ENCODE measurements at places on chromosomes 7 and 10.

GRCh38 chr10:121405953-121406352, 192.3 kb downstream of the FGFR2 start:
- no peak for DNase-seq

- DNase-seq = no peak
Observed at GRCh38 chr7:55178863-55179773, 160.3 kb downstream of the EGFR start.

DNA sequence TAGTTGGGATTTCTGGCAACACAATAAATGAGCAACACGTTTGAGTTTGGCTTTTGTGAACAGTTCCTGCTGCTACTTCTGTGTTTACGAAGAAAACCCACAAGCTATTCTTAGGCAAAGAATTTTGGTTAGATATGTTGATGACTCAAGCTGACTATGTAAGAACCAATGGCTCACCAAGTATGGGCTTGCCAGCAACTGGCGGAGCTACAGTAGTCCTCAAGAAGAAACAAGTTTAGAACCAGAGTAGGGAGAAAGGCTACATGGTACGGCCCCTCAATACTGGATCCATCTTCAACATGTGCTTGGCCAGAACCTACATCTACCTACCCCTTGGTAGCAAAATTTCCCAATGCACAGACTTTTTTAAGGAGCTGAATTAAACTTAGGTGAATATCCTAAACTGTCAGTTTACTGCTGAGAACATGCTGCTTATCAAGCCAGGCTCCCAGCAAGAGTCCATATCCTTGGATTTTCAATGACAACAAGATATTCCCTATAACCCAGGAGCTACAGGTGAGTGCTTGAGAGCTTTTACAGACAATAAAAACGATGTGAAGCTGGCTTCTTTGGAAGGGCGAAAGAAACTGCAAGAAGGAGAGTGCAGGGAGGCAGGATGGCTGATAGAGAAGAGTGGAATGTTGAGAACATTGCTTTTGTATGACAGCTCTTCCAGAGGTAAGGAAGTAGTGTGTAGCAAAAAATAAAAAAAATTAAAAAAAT, 74.3 kb upstream of the ASAH2 start:
- no peak for DNase-seq

GRCh38 chr10:22564060-22564459, 150.3 kb downstream of the PIP4K2A start:
- DNase-seq = no peak

GRCh38 chr7:30411897-30412296, 66.7 kb downstream of the NOD1 start:
- no peak for DNase-seq

GRCh38 chr7:75969182-75969581, 25.2 kb downstream of the TMEM120A start:
- no peak for DNase-seq

DNA sequence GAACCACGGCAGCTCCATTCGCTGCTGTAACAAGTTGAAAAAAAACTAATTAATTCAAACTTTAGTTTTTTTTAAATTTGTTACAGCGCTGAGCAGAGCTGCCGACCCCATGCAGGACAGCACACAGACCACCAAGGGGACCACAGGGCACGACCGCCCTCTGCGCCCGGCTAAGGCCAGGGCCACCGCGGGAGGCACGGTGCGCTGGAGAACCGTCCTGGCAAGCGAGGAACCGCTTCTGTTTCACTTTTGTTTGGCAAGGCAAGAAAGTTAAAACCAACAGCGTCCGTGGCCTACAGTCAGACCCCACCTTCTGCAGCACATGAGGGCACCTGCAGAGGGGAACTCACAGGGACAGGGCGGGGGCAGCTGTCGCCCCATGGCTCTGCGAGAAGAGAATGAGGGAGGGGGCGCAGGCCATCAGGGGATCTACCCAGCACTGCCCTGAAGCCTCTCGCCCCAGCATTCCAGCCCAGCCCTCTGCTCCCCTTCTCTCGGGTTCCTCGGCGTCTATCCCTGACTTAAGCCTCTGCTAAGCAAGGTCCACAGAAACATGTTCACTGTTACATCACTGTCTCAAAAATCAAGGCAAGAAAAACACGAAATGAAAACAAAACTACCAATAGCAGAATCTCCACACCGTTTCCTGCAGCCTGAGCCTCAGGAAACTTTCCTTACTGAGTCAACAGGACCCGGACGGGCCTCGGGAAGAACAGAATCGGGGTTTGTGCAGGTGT, 204.4 kb downstream of the DIP2C start:
- no peak for DNase-seq

- no peak for DNase-seq
Observed at GRCh38 chr10:120614680-120615079, 157.7 kb downstream of the PLPP4 start.

DNA sequence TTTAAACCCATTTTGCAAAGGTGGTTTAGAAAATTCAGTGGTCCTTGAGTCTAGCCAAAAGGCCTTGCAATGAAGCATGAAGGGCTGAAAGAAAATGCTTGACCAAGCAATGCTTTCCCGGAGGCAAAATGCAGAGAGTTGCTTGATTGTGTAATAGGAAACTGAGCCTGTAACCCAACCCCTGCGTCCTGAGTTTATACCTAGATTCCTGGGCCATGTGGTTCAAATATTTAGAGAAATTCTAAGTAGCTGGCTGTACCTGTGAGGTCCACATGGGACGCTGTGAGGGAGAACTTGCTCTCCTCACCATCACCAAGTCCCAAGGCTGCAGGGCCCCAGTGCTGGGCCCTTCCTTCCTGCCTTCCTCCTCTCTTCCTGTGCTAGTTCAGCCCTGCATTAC, 45.7 kb downstream of the CXCL12 start:
- DNase-seq = no peak

DNA sequence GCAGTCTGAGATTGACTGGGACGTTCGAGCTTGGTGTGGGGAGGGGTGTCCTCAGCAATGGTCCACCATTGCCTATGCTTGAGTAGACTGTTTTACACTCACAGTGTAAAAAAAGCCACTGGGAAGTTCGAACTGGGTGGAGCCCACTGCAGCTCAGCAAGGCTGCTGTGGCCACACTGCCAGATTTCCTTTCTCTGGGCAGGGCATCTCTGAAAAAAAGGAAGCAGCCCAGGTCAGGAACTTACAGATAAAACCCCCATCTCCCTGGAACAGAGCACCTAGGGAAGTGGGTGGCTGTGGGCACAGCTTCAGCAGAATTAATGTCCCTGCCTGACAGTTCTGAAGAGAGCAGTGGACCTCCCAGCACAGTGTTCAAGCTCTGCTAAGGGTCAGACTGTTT, 80.3 kb downstream of the BICC1 start:
- DNase-seq = no peak

- no peak for DNase-seq
Observed at GRCh38 chr10:127003032-127003685, 97.9 kb downstream of the DOCK1 start.

DNA sequence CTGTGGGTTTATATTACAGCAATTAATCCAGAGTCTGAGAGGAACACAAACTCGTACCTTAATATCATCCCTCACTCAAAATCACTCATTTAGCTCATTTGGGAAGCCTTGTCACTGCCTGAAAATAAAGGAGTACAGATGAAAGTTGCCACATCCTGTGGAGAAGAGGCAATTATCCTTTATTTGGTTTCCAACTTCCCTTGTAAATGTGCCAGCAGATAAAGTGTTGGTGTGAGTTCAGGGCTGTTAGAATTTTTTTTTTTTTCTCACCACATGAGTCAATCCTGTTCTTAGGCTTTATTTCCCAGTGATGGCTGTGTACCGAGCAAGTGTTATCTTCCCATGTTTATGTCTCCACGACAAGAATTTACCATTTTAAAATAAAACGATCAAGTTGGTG, 99.0 kb upstream of the SMIM30 start:
- no peak for DNase-seq

DNA sequence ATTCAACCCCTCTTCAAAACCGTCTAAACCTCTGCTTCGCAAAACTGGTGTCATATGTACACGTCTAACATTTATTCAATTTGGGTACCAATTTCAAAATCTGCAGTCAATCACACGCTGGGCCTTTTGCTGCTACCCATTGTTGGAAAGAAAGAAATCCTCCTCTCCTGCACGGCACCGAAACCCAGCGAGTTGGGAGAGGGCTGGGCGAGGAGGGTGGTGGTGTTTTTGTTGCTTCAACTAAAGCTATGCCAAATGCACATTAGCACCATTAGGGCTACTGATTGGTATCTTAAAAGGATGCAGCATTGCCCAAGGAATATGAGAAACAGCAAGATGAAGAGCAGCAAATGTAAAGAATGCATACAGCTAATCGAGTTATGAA, 7.8 kb downstream of the EBF3 start:
- DNase-seq = no peak

DNA sequence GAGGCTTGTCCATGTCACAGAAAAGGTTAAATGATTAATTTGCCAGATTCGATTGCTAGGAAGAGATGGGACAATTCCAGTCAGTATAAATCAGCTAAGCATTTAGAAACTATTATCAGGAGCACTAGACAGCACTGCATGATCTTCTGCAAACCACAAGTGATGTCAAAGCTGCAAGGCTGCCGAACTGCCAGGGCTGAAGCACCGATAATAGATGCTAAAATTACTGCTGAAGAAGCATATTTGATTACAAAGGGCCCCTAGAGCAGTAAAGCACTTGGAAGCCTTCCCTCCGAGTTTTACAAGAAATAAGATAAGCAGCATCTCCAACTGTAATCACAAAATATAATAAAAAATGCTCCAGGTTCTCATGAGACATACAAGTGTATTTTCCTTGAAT, 40.6 kb downstream of the RNLS start:
- DNase-seq = no peak

GRCh38 chr7:170551-171363, 21.6 kb upstream of the FAM20C start:
- DNase-seq = no peak

- no peak for DNase-seq
Observed at GRCh38 chr7:16484453-16485158, 19.1 kb upstream of the SOSTDC1 start.

DNA sequence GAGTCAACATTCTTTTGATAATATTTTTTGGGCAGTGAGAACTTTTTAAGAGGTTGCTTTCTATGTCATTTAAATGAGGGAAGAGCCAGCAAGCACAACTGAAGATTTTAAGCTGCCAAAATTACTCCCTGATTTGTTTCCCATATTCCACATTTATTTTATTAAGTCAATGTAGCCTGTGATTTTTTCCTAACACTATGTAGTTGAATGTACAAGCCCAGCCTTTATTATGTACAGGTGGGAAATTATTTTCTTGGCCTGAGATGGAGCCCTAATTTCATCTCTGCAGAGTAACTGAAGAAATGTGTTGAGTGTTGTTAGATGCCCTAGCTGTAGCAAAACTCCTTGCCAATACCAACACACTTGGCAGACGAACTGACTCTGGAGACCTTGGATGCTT, 83.1 kb upstream of the MINDY3 start:
- no peak for DNase-seq

DNA sequence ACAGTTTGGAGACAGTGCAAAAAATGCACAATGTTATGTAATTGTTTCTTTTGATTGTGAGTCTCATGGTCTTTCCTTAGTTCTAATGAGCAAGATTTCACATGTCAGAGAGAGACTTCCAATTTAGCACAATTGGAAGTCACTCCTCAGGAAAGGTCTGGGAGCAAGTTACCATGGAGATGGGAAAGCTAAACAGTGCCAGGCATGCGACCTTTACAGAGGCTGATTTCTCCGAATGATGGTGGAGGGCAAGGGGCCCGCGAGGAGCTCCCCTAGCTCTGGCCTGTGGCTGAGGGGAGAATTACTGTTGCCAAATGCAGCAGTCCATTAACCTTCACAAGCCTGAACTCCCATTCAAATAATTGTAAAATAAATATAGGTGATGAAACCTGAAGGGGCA, 59.3 kb downstream of the CDCA7L start:
- DNase-seq = no peak

- DNase-seq = no peak
Observed at GRCh38 chr10:97718178-97718577, 4.6 kb downstream of the MARVELD1 start.

DNA sequence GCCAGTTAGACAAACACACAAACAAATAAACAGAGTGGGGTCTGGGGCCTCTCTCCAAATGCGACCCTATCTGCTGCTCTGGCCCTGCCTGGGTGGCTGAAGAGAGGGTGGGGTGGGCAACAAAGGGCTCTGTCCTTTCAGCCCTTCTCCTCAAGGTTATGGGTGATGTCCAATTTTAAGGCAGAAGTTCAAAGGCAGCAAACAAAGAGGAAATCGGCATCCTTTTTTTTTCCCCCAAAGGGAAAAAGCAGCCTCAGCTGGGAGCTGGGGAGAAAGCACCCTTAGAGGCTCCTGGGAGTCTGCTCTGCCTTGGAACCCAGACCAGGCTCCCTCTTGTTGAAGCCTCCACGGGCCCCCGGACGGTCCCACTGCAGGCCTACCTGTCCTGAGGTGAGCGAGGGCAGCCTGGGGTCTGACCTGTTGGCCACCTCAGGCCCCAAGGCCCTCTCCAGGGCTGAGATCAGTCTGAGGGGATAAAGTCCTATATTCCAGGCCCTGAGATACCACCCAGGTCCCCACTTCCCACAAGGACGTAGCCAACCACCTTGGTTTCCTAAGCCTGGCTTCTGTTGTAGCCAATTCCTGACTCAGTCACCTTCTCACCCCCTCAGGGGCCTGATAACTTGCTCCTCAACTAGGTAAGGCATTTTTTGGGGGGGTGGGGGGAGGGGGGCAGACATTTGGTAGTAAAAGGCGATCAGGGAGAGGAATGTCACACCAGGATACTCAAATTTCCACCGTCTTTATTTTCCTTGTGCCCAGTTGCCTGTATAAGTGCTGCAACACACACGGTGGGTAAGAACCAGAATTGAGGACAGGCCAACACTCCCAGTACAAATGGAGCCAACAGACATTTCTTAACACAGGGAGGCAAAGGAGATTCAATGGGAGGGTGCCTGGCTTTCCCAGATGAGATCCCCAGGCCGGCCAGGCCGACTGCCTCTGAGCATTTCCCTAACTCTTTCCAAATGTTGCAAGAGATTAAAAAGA, 4.3 kb downstream of the HOXA11 start:
- no peak for DNase-seq

DNA sequence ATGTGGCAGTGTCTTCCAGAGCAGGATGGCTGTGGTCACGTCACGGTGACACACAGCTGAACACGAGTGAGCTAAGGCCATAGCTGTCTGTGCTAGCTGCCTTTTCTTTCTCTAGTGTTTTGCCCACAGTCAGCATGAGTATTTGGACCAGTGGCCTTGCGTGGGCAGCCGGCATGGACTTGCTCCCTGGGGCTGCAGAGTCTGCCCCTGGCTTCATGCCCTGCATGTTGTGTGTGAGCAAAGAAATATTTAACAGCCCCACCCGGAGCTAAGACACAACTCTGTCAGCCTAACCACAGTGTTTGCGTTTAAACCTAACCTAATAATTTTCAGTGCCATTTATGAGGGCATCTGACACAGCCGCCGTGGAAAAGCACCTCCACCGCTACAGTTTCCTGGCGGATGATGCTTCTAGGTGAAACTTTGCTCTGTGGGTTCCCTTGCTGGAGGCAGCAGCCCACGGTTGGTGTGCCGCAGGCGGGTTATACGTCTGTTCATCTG, 14.6 kb downstream of the CHST12 start:
- DNase-seq = no peak

GRCh38 chr10:122143238-122143841, 127.8 kb upstream of the BTBD16 start:
- no peak for DNase-seq

All from esophagus squamous epithelium (tissue), 5 donors.